HCT116 (cell line): ENCODE measurements at places on chromosomes 16 and 17. TPM values are rescaled to one million over a fixed set of nuclear protein-coding genes. Genes with fewer than 3 reads are reported as not detected.
A peak's percentile ranks its signal among the peaks of the same experiment; 100 is the strongest.

- DNase-seq: no peak
These were observed 169.3 kb downstream of the CYB561 start for GRCh38 chr17:63276821-63277220.

CD300E gene
- not detected for total RNA-seq

SMIM36 gene
- total RNA-seq: 0.37 TPM

DNA sequence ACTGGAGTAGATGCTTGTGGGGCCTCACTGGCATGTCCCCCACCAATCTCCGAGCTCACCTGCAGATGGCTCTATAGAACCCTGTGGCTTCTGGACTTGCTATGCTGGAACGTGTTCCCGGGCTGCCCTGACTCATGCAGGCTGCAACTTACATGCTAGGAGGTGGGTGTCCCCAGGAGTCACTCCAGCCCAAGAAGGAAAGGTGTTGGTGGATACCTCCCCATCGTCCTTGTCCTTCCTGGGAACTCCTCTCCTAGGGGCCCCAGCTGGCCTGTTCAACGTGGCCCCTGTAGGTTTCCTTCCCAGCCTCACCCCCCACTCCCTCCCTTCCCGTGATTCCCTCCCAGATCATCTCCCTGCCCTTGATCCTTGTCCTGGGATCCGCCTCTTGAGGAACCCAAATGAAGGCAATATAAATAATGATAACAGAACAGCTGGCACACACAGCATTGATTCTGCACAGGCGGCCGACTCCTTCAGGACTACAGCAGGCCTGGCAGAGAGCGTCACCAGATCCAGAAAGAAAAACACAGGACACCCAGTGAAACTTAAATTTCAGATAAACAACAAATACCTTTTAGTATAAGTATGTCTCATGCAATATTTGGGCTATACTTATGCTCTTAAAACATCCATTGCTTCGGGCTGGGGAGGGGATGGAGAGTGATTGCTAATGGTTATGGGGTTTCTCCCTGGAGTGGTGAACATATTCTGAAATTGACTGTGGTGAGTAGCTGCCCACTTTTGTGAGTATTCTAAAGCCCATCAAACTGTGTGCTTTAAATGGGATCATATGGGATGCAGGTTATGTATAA lies 221.1 kb upstream of the GSE1 start:
- DNase-seq: no peak

DNA sequence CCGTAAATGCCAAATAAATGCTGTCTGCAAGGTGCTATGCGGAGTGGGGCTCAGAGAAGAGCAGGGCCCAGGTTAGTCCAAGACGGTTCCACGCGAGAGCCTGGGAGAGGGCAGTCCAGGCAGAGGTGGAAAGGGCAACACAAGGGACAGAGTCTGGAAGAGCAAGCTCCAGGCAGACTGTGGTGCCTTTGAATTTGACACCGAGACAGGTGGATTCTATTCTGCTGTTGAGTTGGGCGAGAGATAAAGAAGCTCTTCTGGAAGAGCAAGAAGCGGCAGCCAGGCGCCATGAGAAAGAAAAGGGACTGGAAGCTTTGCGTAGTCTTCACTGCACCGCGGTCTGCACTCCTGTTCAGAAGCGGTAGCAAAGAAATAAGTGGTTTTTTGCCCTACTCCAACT lies 55.6 kb downstream of the CYTH1 start:
- no peak for DNase-seq

HCRT gene
- not detected for total RNA-seq

MYH2 gene
- total RNA-seq: not detected

- peak; percentile 90 for DNase-seq
These were observed at the start of gene OVCA2 for GRCh38 chr17:2041561-2042389. Gene OVCA2 (plus strand): TSS chr17:2042022. CDS start chr17:2042048, 26 bp downstream.

DNA sequence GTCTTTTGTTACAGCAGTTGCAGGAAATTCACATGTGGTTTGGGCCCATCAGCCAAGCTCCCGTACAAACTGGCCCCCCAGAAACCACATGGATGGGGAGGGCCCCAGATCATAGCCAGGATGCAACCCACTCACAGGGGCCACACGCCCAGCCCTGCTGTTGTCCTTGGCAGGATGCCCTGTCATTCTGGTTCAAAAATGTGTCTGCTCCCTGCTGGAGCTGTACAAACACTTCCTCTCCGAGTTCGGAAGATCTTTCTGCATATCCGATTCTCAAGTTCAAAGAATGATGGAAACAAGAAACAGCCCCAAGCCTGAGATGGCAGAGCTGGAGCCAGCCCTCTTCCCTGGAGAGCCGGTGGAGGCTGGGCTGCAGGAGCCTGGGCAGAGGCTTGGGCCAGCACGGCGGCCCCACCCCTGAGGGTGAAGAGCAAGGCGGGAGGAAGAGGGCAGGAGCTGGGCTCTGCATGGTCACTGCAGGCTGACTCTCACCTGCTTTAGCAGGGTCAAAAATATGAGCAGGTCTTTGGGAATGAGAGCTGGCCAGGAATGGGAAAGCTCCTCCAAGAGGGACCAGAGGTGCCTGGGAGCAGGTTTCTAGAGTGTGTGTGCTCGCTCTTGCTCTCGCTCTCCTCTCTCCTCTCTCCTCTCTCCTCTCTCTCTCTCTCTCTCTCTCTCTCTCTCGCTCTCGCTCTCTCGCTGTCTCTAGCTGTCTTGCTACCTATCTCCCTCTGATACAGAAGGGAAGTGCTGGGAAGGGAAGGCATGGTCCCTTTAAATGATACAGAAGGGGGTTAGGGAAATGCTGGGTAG lies 34.7 kb upstream of the ENPP7 start:
- DNase-seq: no peak

DNA sequence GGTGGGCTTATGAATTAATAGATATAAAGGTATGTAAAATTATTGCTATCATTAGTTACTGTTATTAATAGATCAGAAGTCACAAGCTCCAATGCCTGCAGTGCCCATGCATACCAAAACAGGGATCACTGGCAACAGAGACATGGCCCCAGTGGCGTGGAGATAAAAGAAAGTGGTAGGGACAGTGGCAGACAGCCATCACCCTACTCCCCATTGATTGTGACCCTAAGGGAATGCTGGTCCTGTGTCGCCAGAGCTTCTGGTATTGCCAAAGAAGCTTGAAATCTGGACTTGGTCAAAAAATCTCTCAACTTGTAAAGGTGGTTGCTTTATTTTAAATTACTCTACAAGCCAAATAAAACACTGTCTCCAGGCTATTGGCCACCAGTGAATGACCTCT lies 279.1 kb downstream of the IRX3 start:
- DNase-seq: no peak

KRTAP3-2 gene
- not detected for total RNA-seq

DNA sequence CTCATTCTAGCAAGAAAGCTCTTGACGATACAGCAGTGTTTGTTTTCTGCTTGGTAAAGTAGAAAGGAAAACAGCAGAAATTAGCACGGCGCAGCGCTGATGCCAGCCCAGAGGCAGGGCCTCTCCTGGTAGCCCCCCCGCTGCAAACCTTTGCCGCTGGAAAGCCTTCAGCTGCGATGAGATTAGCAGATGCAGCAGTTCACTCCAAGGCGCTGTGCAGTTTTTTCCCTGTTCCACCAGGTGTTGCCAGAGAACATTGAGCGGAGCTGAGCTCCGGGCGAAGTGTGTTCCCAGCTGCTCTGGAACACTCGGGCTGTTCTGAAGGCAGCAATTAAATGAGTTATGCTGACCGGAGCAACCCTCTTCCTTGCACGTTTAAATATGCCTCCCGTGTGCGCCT lies 72.5 kb downstream of the RBFOX1 start:
- no peak for DNase-seq

SLC52A1 gene
- total RNA-seq: not detected

- DNase-seq: no peak
These were observed 37.7 kb downstream of the SCNN1B start for GRCh38 chr16:23339787-23340186.

DNA sequence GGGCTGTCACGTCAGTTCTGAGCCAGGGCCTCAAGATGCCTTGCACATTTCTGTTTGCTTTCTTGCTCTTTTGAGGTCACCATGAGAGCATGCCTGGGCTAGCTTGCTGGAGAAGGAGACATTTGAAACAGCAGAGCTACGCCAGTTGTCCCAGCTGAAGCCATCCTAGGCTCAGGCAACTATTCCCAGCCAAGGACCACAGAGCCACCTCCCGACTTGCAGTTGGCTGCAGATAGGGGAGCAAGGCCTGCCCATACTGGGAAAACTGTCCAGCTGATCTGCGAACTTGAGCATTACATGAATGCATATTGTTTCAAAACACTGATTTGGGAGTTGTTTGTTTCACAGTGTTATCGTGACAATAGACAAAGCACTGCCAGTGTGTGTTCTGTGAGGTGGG lies 340.8 kb downstream of the XYLT1 start:
- no peak for DNase-seq

- DNase-seq: no peak
These were observed 32.6 kb downstream of the KLHDC4 start for GRCh38 chr16:87733190-87733589.

PRSS8 gene
- total RNA-seq: 42.6 TPM

NAA60 gene
- total RNA-seq: 32.2 TPM

GRCh38 chr17:51121620-51122472 lies 1.2 kb upstream of the SPAG9 start:
- DNase-seq: peak; percentile 100

SAP30BP gene
- 149 TPM for total RNA-seq

- DNase-seq: no peak
These were observed 234.6 kb upstream of the CDH5 start for GRCh38 chr16:66131895-66132294.

- no peak for DNase-seq
These were observed 21.0 kb upstream of the ZNF469 start for GRCh38 chr16:88361775-88362174.

ZNF174 gene
- 8.2 TPM for total RNA-seq

SPSB3 gene
- 31.6 TPM for total RNA-seq

DNA sequence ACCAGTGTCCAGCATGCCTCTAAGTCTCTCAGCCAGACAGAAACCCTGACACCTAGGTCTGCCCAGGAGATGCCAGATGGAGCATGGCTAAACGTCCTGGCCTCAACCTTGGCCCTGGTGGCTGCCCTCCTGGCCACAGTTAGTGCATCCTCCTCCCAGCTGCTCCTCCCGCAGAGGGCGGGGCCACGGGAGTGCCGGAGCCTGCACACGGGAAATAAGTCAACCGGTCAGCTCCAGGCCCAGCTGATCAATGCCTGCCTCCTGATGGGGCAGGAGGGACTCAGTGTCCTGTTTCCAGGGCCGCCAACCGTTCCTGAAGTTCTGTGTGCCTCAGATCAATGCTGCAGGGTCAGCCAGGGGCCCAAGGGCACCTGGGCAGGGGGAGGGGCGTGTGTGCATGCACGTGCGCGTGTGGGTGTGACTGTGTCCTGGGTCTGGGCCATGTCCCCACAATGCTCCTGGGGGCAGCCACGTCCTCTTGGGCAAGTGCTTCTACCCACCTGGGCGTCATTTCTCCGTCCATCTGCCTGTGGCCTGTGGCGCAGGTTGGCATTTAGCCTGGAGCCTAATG lies 4.6 kb upstream of the KCNJ12 start:
- DNase-seq: no peak

MRPS7 gene
- total RNA-seq: 104 TPM

- DNase-seq: no peak
These were observed 280.6 kb upstream of the SALL1 start for GRCh38 chr16:51431517-51432241.

BIRC5 gene
- total RNA-seq: 140 TPM

DNA sequence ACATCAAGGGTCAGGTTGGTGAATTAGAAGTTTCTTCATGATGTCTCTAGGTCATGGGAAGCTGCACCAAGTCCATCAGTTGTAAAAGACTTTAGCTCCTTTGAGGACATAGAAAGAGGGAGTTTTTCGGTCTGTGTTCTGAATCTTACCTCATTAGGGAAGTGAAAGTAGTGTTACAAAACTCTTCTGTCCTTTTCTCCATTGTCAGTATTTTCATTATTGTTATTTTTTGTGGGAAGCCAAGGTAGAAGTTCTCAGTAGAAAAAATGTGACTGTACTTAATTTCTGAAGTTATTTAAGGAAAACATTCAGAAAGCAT lies 24.2 kb downstream of the MAP3K3 start:
- no peak for DNase-seq

KRTAP3-1 gene
- not detected for total RNA-seq

DNA sequence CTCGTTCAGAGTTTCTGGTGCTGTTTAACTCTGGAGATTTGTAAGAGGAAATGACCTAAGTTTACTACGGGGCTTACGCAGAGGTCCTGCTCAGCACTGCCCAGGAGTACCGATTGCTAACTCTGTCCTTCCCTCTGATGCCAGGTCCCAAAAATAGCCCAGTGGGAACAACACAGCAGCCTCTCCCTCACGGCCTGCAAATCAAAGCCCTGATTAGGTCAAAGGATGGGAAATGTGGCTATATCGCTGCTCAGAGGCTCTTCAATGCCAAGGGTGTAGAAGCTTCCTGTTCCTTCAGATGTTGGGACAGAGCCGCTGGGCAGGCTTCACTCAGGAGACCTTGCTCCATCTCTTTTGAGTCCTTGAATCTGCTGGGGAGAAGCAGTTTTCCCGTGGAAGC lies 174.2 kb upstream of the KCNJ16 start:
- no peak for DNase-seq

SPNS2 gene
- total RNA-seq: 1.6 TPM

- no peak for DNase-seq
These were observed 946 bp upstream of the TMEM256 start for GRCh38 chr17:7404737-7405349.

DNA sequence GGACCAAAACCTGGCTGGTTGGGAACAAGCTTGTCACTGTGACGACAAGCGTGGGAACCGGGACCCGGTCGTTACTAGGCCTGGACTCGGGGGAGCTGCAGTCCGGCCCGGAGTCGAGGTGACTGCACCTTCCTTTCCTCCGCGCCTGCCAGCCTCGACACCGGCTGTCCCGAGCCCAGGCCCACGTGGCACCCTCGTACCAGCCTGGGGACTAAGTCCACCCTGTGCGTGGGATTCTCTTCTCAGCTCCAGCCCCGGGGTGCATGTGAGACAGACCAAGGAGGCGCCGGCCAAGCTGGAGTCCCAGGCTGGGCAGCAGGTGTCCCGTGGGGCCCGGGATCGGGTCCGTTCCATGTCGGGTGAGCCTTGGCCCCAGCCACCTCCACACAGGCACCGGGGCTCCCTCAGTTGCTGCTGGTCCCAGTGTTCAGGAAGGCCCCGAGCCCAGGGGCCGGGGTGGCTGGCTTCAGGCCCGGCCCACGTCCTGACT lies 31.6 kb downstream of the TSC2 start:
- no peak for DNase-seq

DNA sequence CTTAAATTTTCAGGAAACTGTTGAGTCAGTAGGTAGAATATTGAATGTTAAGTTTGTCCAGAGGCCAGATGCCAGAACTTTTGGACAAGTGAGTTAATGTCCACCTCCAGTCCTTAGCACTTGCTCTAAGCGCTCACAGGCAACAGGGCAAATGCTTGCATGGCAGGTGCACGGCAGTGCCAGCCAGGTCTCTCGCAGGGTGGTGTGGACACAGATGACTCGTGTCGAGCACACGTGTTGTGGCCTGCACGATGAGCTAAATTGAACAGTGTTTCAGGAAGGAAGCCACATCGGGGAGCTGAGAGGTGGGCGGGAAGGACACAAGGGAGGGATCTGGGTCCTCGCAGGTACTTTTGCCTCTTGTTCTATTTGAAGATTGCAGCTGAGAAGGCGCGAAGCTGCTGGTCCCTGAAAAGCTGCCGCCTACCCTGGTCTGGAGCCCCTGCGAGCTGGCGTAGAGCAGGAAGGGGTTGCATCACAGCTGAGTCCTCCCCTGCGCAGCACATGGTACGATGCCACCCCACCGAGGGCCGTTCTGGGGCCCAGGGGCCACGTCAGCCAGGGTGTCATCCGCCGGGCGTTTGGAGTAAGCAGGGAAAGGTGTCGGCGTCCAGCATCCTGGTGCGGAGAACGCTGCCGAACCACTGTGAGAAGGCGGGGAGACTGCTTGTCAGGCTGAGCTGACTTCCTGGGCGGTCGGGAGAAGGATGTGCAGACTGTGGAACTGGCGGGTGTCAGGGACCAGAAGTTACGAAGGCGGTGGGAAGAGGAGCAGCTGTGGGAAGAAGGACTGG lies 6.3 kb downstream of the RAB40C start:
- DNase-seq: no peak

CCL14 gene
- not detected for total RNA-seq

SYNRG gene
- total RNA-seq: 23.8 TPM
